ENCODE measurements at places on chromosomes 7 and 10.

DNA sequence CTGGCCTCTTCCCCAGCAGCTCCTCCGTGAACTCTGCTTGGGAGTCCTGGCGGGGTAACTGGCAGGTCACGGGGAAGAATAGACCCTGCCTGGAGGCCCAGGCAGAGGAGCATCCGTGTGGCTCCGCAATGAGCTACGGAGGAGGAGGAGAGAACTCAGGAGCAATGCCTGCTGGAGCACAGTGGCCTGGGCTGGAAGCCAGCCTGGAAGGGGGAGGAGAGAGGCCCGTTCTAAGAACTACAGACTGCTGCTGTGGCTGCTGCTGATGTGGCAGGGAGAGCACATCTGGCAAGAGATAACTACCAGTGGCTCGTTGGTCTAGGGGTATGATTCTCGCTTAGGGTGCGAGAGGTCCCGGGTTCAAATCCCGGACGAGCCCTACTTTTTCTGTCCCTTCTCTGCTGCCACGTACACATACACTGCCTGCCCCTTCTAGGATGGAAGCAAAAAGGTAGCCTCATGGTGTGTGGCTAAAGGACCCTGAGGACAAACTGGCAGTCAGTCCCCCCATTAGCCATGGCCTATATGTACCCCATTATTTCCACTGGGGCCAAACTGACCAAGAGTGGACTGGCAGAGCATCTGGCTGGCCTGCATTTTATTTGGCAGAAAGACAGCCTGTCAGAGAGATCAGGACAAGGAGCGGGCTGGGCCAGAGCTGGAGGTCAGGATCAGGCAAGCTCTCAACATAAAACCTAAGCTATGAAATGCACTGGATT, 7.7 kb upstream of the OPN1SW start:
- DNase-seq: no peak

DNA sequence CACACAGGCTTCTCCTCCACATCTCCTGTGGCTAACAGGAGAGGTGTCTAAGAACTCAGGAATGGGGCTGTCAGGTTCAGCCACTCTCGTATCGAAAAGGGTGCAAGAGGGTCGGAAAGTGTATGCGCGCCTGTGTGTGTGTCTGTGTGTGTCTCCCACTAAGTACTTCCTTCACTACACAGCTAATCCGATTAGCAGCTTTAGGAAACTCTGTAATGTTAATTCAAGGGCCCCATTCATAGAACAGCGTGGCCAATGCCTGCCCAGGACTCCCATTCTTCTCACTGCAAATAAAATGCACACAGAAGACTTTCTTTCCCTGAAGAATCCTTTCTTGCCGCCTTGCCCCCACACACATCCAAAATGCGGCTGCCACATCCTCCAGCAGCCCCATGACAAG, 39.9 kb downstream of the TLL2 start:
- DNase-seq: no peak

- no peak for DNase-seq
Observed at GRCh38 chr7:144063710-144064109, 5.9 kb upstream of the OR2A25 start.

GRCh38 chr10:13528875-13529713, at the start of gene BEND7:
Gene BEND7, minus strand, starts transcription at chr10:13529014. Its CDS starts 481 bp downstream, at chr10:13528533.
- peak; percentile 58 for DNase-seq

DNA sequence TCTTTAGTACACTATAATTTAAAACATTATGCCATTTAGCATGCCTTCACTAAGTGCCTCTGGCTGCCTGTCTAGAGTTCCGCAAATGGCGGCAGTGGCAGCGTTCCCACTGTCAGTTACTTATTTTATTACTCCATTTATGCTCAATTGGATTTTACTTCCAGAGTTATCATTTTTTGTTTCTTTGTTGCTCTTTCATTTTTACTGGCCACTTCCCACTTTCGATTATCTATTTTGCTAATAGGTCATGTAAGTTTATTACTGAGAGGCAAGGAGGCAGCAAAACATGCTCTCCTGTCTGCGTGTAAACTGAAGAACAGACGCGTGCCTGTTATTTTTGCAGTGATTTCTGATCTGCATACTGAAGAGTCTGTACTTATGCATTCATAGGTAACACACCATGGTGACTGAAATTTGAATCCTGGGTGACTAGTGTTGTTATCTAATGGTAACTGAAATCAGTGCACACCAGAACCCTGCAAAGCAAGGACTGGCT, 23.1 kb downstream of the KDM7A start:
- DNase-seq: no peak

DNA sequence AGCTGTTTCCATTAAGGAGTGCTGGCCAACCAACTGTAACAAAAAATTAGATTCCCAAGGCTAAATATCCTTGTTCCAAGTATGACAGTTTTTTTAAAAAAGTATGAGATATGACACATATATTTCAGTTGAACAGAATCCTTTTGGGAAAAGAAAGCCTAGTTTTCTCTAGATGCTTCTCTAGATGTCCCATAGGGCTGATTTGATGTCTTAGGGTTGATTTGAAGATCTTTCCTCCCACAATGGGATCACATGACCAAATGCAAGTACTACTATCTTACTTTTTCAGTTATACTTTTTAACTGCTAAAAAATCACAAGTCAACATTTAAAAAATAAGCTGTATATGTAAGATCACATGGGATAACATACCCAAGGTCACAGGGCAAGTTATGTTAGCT, 3.7 kb downstream of the NAMPT start:
- no peak for DNase-seq

GRCh38 chr10:17453373-17454091, 863 bp downstream of the ST8SIA6 start:
- DNase-seq: no peak

DNA sequence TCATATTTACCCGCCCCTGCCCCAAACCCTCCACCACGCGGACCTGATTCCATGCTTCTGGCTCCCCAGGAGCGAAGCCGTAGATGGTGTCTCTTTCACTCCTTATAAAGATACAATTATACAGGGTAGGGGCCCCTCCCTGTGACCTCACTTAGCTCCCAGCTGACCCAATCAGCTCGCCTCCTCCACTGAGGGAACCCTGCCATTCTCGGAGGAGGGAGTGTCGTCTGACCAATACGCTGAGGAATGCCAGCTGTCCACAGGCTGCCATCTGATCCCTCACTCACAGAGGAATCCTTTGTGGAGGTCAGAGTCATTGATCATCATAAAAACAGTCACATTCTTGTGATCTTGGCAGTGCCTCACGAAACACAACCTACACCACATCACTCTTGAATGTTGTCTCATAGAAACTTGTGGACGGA, 67.5 kb upstream of the INSIG1 start:
- DNase-seq: no peak

DNA sequence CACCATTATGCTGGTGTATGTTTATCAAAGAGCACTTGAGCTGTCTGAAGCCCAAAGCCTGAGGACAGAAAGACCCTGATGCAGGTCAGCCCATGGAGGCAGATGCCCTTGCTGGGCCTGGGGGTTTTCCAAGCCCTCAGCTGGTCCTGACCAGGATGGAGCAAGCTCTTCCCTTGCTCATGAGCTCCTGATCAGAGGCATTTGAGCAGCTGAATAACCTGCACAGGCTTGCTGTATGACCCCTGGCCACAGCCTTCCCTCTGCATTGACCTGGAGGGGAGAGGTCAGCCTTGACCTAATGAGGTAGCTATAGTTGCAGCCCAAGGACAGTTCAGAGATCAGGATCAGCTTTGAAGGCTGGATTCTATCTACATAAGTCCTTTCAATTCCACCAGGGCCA, 13.0 kb downstream of the AQP1 start:
- DNase-seq: peak; percentile 1

Measured in GM12891 (cell line).